ENCODE measurements at places on chromosomes 5 and 9.

DNA sequence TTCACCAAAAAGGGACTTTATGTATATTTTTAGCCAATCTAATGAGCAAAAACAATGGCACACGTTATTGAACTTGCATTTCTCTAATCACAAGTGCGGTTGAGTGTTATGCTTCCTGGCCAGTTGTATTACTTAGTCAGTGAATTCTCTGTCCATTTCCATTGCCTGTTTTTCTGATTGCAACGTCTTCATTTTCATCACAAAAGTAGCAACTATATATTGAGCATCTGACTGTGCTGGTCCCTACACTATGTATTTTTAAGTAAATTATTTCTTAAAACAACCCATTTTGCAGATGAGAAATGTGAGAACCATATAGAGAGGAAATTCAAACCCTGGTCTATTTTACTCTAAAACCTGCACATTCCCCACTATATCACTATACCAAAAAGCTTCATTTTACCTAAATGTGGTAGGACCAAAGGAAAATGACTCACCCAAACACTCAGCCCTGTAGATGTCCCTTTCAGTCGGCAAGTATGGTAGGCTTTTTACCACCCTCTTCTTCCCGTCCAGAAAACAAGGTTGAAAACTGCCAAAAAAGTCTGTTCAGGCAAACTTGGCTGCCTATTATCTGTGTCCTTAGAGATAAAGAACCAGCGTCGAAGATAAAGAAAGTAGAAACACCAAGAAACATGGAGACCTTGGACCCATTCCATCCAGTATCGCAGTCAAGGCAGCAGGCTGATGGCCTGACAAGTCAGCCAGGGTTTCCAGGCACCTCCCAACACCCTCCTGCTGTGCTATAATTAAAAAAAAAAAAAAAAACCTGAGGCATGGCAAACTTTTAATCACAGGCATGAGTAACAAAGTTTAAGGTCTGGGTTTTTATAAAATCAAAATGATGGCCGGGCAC is 18.8 kb upstream of the FAM13B start:
- DNase-seq: no peak

- no peak for DNase-seq
Measured at GRCh38 chr5:146516151-146516475, at the start of gene GPR151. GPR151 (minus strand) TSS chr5:146516190; CDS start chr5:146516113, 77 bp downstream.

DNA sequence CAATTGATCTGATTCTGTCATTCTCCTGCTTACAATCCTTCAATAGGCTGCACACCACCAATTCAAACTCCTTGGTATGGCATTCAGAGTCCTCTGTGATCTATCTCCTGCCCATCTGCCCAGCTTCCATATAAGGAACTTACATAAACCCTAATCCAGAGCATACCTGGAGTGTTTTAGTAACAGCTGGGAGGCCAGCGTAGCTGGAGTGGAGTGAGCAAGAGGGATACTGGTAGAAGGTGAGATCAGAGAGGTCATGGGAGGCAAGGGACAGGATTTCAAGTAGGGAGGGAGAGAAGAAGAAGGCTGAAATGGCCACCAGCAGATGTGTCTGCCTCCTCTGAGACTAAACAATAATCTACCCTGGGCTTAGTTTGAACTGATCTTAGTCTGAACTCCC is 288.5 kb downstream of the MEF2C start:
- no peak for DNase-seq

- DNase-seq: no peak
Measured at GRCh38 chr9:133162861-133163503, 732 bp downstream of the GBGT1 start.

DNA sequence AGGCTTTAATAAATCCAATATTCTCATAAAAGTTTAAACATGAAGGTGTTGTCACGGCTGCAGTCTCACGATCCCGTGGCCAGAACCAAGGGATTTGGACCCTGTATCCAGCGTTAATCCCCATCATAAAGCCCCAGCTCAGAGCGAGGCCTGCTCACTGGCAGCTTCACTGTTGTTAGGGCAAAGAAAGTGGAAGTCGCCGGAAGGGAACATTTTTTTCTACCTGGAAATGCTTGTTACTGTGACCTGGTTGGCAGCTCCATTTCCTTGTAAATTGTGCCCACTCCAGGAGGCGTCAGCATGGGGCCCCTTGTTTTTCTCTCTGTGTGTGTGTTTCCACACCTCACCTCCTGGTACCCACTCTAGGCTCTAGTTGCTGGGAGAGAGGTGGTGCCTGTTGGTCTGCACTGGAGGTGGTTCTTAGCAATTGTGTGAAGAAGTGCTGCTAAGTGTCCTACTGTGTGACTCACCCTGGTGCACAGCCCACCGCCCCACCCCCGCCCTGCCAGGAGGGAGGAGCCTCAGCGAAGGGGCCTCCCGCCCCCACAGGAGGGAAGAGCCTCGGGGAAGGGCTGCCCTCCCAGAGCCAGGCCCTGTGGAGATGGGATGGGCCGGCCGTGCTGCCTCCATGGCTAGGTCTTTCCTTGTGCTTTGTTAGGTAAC is 105.1 kb downstream of the EHMT1 start:
- no peak for DNase-seq

GRCh38 chr5:83474991-83475390 is 3.4 kb downstream of the VCAN start:
- DNase-seq: no peak

DNA sequence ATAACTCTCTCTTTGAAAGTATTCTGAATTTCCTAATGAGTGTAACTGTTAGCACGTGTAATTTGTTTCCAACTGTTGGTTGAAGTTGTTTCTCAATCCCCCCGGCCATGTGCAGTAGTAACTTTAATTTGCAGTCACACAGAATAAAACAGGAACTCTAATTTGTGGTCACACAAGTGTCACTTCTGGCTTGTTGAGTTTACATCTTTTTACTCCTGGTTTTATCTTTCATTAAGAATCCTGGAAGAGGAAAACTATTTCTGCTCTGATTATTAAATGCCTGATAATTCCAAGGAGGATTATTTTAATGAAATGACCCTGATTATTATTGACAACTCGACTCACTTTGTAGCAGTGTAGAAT is 1.2 kb downstream of the SCAMP1 start:
- no peak for DNase-seq

- no peak for DNase-seq
Measured at GRCh38 chr5:83924891-83925290, 204.2 kb upstream of the HAPLN1 start.

- no peak for DNase-seq
Measured at GRCh38 chr5:155274484-155274883, 260.9 kb downstream of the KIF4B start.

DNA sequence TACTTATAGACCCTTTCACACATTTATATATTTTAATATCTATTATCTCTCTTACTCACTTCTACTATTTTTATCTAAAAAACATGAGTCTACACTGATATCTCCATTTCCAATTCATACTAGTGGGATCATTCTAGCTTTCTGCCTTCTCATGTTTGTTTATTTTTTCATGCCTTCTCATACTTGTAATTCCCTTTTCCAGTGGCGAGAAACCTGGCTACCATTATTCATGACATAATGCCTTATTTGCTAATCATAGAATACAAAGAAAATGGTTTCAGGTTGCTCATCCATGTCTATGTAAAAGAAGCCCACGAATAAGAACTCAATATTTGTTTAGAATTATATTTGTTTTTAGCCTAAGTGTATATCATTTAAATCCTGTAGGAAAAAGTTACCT is 232.7 kb upstream of the ACTBL2 start:
- DNase-seq: no peak

Data from stimulated activated naive CD4-positive, alpha-beta T cell treated with Interleukin-2 at 50 U/mL for 16 hours (primary cell).